Testis (tissue), 5 donors: ENCODE measurements at places on chromosomes 1 and 21. TPM values are rescaled to one million over a fixed set of nuclear protein-coding genes. Genes with fewer than 3 reads are reported as not detected.

FCGR2B gene
- 16.1 TPM for polyA plus RNA-seq

TP73 gene
- polyA plus RNA-seq, result 2.2 TPM

HAPLN2 gene
- 1.5 TPM for polyA plus RNA-seq

GBP7 gene
- 0.12 TPM for polyA plus RNA-seq

IL19 gene
- 0.37 TPM for polyA plus RNA-seq

FRRS1 gene
- polyA plus RNA-seq, result 1.7 TPM

SELP gene
- polyA plus RNA-seq, result 6.4 TPM

ELF3 gene
- 3.3 TPM for polyA plus RNA-seq

LIN9 gene
- 9.9 TPM for polyA plus RNA-seq

SPRR1A gene
- polyA plus RNA-seq, result not detected

FMO4 gene
- 3.6 TPM for polyA plus RNA-seq

SPRR2B gene
- 12.4 TPM for polyA plus RNA-seq

OR6K6 gene
- not detected for polyA plus RNA-seq

ACBD6 gene
- polyA plus RNA-seq, result 61.9 TPM

CHRM3 gene
- 7.5 TPM for polyA plus RNA-seq

ASPM gene
- polyA plus RNA-seq, result 1.6 TPM

RCC2 gene
- polyA plus RNA-seq, result 42.2 TPM

GBP6 gene
- 0.26 TPM for polyA plus RNA-seq
